ENCODE measurements at places on chromosomes 5 and 9. TPM values are rescaled to one million over a fixed set of nuclear protein-coding genes. Genes with fewer than 3 reads are reported as not detected.
A peak's percentile ranks its signal among the peaks of the same experiment; 100 is the strongest.

GRCh38 chr5:31944684-31945445 is 229.3 kb downstream of the GOLPH3 start:
- no peak for DNase-seq

Gene CAMK4
- total RNA-seq = 2.7 TPM

GRCh38 chr5:167821151-167821550 is 470.3 kb upstream of the WWC1 start:
- DNase-seq = no peak

Gene NXNL2
- total RNA-seq = 0.71 TPM

Gene NR2F1-AS1
- total RNA-seq = 11.1 TPM

DNA sequence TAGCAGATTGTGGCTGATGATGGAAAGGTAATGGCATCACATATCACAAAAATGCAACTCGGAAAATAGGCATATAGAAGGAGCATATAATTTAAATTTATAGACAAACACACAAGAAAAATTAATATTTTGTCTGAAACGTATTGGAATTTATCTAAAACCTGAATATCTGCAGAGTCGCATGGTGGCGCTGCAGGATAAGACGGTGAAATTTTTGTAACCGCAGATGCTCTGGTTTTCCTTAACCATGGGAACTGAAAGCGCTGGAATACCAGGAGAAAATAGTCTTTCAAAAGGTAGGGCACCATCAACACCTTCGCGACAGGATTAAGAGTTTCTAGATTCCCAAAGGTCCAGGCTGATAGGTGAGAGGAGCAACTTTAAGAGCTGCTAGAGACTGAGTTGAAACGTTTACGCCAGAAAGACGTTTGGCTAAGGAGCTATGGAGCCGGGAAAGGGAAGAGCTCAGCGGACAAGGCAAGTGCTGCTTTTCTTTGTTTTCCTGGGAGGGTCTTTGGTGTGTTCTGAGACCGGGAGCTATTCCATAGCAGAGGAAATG is 11.0 kb upstream of the PCDHB15 start:
- no peak for DNase-seq

Gene TRPM3
- total RNA-seq = 0.15 TPM

DNA sequence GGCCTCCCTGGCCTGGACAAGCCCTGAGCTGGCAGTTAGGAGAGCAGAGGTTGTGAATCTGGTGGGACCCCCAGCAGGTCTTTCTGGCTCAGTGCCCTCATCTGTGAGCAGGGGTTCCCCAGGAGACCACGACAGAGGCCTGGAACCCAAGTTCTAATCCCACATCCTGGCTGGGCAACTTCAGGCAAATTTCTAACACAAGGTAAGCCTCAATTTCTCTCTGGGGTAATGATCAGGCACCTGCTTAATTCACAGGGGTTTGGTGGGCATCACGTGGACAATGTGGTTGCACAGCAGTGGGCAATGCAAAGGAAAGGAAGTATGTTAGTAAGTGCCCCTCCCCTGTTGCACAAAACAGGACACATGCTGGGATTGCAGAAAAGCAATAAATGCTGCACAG is 1.9 kb upstream of the KCNIP1 start:
- no peak for DNase-seq

DNA sequence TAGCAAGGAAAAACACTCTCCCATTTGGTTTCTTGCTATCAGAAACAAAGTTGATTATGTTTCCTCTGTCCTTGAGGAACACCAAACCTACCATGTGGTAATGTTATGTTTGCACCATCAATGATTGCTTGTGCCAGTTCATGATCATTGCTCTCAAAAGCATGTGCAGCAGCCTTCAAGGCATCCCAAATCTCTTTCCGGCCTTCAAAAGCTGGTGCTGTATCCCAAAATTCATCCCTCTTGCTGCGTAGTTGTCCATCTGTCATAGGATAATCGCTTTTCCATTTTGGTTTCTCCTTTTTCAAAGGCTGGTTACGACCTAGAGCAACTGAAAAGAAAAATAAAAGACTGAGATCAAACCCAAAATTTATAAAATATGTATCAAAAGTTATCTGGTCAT is 40.1 kb downstream of the EFCAB9 start:
- no peak for DNase-seq

Gene CDH18
- total RNA-seq = not detected

GRCh38 chr9:101246691-101247090 is 138.1 kb downstream of the BAAT start:
- no peak for DNase-seq

DNA sequence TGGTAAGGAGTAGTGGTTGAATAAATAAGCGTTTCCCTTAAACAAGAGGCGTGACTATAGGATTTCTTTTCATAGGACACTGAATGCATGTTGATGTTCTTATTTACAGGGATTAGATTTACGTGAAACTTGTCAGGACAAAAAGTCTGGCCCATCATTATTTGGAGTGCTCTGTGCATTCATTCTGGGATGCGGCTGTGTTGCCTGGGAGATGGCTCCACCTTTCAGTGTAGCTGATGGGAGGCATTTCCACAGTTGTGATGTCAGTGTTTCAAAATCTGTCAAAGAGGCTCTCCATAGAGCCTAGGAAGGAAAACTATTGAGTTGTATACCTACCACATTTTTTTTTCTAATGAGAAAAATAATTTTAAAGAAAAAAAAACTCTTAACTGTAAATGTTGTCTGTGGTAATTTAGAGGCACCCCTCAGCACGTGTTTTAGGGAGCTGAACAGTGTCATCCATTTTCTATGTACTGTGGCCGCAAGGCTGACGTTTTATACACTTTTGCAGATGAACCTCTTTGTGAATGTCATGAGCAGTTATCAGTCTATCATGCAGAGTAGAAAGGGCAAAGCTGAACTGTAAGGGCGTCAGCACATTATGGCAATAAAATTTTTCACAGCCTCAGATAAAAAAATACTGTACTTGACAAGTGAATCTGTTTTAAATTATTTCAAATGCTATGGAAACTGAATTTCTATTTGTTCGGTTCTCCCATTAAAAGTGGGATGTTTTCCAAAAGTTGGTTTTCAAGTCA is 202.7 kb downstream of the PBX3 start:
- no peak for DNase-seq

- DNase-seq = no peak
These were observed 43.2 kb downstream of the GARNL3 start for GRCh38 chr9:127307802-127308201.

GRCh38 chr5:82421119-82421518 is 143.0 kb upstream of the RPS23 start:
- DNase-seq = no peak

DNA sequence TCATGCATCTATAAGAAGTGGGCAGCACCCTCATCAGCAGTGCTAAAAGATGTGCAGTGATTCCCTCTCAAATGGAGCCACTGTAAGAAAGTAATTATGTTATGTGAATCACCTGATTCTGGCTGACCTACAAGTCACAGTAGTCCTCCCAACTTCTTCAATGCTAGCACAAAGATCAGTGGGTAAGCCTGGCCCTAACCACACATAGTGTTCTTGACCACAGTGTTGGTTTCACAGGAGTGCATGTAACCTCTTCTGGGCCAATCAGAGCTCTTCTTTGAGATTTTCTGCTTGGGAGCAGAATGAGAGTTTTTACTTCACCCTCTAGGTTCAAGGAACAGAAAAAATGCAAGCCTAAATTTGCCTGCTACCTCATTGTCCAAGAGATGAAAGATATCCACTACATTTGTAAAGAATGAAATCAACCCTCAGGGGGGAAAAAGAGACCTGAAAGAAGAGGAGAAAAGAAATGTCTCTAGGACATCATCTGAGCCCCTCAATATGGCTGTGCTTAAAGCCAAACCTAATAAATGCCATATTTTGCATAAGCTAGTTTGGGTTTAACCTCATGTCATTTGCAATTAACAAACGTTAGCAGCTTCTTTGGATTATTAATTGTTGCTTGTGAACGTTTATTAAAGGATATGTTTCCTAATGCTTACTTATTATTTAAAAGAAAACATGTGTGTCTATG is 65.3 kb upstream of the ADRB2 start:
- DNase-seq = no peak

GRCh38 chr9:91991721-91992341 is 41.8 kb upstream of the ROR2 start:
- DNase-seq = no peak

- no peak for DNase-seq
These were observed 44.9 kb downstream of the LHFPL2 start for GRCh38 chr5:78603636-78604175.

Gene EIF4E1B
- not detected for total RNA-seq

GRCh38 chr5:81787474-81788242 is 36.8 kb upstream of the SSBP2 start:
- DNase-seq = no peak

DNA sequence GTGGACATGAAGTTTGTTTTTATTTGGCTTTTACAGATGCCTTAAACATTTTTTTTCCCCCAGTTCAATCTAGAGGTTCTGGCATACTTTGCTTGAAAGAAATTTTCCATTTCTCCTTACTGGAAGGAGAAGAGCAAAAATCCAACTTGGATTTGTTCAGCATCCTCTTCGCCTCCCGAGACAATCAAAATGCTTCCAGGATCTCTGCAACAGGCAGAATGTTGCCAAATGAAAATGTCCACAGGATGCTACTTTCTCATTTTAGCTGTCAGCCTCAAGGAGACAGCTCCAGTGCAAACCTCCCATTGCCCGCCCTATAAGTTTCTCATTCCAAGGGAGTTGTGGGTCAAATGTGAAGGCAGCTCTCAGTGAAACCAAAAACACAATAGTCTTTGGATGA is 1972.1 kb downstream of the MAT2B start:
- DNase-seq = no peak

DNA sequence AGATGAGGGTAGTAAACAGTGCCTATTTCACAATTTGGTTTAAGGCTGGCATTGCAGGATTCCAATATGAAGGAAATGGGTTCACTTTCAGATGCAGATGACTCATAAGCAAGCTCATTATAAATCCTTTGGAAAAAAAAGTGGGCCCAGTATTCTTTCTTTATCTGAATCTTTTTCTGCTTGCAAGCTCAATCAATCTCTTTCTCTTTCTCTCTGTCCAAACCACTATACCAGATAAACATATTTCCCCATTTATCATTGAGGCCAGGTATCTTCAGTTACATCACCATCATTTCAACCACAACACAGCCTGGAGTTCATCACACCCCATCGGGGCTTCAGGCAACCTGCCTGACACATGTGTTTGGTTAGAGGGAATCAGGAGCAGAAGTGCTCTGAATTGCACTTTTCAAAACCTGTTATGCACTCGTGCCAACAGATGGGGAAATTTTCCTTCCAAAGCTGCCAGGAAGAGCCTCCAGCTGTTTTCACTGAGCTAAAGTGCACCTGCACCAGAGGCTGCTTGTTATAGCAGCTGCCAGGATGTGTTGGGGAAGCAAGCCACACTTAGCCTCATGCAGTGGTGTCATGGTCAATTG is 30.0 kb upstream of the MAMDC2 start:
- DNase-seq = no peak

DNA sequence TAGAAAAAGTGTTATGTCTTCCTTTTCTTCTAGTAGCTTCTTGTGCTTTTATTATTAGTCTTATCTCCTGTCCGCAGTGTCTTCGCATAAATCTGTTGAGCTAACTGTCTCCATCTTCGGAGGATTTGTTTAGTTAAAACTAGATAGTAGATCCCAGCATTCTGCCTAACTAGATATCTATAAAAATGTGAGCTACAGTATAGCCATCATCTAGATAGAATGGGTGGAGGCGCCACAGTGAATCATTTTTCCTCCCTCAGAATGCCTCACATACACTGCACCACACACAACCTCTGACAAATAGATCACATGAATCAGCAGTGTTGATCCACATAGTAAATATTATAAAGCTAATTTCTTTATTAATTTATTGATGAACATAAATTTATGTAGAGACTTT is 220.3 kb upstream of the GAS1 start:
- DNase-seq = no peak

Gene GMCL2
- not detected for total RNA-seq

Gene IQGAP2
- 42.0 TPM for total RNA-seq

Gene SCGB3A2
- total RNA-seq = 624 TPM

DNA sequence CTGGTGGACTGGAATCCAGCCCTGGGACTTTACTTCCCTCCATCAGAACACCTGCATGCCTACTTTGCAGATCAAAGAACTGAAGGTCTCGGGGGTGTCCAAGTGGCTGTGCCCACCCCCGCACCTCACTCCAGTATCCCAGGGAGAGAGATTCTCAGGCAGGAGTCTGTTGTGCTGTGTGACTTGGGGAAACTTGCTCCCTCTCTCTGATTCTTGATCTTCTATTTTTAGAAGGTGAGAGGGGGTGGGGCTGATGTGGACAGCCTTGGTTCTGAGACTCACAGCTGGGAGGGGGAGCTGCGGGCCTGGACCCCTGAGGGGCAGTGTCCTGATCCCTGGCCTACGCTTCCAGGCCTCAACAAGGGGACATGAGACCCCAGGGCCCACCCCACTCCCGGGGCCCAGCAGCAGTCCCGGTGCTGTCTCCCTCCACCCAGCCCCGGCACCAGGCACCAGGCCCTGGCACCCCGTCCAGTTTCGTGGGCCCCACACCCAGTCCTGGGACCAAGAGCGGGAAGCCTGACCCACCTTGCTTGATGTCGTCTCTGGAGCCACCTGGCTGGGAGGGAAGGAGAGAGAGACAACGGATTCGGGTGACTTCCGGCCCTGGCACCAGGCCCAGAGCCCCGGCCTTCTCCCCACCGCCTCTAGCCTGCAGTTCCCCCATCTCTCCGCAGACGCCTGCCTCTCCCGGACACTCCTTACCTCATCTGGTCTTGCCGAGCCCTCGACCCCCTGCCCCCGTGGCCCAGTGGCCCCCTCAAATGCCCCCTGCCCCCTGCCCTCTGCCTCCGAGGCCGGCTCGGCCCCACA is 74.0 kb upstream of the SPTLC1 start:
- no peak for DNase-seq

GRCh38 chr5:126450907-126451306 is 27.7 kb downstream of the GRAMD2B start:
- no peak for DNase-seq

DNA sequence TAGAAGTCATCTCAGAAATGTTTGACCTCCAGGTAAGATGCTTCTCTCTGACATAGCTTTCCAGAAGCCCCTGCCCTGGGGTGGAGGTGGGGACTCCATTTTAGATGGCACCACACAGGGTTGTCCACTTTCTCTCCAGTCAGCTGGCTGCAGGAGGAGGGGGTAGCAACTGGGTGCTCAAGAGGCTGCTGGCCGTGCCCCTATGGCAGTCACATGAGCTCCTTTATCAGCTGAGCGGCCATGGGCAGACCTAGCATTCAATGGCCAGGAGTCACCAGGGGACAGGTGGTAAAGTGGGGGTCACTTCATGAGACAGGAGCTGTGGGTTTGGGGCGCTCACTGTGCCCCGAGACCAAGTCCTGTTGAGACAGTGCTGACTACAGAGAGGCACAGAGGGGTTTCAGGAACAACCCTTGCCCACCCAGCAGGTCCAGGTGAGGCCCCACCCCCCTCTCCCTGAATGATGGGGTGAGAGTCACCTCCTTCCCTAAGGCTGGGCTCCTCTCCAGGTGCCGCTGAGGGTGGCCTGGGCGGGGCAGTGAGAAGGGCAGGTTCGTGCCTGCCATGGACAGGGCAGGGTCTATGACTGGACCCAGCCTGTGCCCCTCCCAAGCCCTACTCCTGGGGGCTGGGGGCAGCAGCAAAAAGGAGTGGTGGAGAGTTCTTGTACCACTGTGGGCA is 642 bp downstream of the CSF2 start:
- DNase-seq = peak; percentile 76
